Esophagus squamous epithelium (tissue), 5 donors: ENCODE measurements at places on chromosomes 12 and 14.

DNA sequence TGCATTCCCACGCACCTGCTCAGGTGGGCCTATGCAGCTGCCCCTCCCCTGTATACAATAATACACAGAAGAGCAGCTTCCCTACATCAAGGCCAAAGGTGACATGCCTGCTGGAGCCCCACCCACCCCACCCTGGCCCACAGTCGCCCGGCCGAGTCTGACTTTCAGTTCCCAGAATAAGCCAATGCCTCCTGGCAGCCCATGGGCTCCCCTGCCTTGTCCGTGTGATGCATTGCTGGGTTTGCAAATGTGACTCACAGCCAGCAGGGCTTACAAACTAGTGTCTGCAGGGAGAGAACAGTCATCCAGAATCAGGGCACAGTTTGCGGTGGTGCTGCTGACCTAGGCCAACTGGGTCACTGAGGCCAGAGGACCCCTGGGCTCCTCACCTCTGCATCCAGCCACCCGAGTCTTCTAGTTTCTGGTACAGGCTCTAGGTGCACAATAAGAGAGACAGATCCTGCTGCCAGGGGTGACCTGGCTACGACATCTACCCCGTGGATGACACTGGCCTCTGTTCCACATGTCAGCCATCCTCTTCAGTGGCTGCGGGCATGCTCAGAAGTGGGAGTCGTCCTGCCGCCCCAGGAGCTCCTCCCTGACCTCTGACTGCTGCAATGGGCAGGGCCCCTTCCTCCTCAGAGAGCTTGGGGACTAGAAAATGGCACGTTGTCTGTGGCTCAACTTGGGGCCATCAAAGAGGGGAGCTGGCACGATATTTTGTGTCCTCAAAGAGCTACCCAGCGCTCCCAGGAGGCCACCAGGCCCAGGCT lies 84.5 kb downstream of the CHGA start:
- DNase-seq: no peak

DNA sequence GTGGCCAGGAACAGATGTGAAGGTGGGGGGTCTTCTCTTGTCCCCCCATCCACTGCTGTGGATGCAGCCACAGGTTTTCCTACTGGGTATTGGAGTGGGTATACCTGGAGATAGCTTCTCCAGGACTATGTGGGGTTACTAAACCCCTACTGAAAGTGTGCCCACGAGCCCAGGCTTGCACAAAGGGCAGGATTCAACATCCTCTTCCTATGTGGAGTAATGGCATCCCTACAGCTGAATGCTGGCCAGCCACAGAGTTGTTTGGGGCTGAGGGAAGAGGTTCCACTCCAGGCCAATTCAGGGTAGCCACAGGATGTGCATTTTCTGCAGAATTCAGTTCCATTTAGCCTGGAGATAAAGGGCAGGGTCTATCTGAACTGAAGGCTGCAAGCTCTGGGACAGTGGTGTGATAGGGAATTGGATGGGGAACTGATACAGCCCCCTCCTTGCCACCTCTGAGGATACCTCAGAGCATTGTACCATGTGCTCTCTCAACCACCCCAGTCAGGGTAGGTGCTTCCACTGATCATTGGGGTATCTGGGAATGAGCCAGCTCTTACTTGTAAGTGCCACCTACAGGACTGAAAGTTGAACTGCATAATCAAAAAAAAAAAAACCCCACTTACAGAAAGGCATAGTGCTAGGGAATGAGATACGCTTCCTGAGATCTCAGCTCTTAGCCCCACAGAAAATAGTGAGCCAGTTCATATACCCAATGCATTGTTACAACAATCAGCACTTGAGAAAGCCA lies 187.1 kb downstream of the KITLG start:
- no peak for DNase-seq

DNA sequence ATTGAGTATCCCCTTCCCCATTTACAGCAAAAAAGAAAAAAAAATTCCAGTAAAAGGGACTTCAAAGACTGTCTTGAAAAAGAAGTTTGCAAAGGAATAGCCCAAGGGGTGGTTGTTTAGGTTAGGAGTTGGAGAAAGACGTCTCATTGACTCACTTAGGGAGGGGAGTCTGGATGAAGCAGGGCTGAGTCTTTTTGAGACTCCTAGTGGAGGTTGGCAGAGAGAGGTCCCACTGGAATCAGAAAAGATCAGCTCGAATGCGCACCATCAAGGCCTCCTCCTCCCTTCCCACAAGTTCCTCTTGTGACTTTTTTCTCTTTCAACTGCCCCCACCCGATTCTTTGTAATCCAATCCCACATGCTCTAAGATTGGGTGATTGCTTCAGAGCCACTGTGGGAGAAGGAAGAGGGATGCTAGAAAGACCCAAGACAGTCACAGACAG lies 1.9 kb downstream of the ARHGEF40 start:
- DNase-seq: no peak

DNA sequence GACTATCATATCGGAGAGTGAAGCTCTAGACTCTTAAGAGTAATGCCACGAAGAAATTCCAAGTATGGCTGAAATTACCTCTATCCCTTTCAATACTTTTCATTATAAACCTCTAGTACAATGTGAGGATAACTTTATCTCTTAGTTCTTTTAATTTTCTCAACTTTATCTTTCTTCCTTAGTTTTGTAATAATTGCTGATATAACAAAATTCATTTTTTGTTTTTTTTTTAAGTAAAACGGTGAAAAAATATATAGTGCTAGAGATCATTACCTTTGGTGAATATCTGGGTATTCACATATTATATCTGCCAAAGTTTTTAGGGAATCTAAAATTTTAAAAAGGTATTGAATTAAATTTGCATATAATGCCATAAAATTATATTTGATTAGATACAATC lies 19.5 kb upstream of the DNAAF2 start:
- DNase-seq: no peak

- DNase-seq: no peak
Measured at GRCh38 chr12:117485984-117486839, 124.8 kb upstream of the NOS1 start.

GRCh38 chr14:95365401-95365800 lies 45.7 kb upstream of the CLMN start:
- DNase-seq: no peak

DNA sequence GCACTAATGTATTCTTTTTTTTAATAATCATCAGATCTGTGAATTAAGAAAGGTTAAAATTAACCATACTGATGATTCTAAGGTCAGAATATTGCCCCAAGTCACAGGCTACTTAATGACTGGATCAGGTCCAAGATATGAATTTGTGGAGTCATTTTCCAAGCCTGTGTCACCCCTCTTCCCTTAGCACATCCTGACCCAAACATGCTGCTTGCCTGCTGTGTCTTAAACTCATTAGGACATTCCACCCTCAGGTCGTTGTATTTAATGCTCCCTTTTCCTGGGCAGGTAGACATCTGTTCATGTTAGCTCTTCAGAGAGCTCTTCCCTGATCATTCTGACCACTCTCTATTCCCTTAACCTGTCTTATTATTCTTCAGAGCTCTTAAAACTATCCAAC lies 463.5 kb upstream of the PDE3A start:
- no peak for DNase-seq

DNA sequence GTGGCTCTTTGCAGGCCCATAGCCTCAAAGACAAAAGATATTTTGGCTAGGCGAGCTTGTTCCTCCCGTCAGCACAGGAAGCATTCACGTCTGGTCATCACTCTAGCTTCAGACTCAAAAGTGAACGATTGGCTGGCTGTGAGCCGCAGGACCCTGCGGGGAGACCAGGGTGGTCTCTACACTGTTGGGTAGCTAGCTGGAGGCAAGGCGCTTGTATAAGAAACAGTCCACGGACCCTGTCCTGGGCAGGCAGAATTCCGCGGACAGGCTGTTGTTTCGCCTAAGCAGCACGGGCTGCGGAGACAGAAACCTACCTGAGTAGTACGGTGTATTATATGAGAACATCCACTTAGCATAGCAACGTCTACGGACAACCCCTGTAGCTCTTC lies 29.6 kb downstream of the WBP11 start:
- DNase-seq: no peak

DNA sequence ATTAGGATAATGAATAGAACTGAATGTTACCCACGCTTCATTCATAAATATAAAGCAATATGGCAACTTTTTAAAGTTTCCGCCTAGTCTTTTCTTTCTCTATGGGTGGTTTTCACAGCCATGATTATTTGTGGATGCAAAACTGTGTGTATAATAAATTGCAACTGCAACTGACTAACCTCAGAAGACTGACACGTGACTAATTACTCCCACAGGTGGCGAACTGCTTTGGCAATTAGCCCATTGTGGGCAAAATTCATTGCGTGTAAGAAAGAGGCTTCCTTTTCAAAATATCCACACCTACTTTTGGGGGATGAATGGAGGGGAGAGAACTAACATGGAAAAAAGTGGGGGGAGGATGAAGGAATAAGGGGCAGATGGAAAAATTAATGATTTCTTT lies 79.0 kb downstream of the SLC25A21 start:
- DNase-seq: no peak

DNA sequence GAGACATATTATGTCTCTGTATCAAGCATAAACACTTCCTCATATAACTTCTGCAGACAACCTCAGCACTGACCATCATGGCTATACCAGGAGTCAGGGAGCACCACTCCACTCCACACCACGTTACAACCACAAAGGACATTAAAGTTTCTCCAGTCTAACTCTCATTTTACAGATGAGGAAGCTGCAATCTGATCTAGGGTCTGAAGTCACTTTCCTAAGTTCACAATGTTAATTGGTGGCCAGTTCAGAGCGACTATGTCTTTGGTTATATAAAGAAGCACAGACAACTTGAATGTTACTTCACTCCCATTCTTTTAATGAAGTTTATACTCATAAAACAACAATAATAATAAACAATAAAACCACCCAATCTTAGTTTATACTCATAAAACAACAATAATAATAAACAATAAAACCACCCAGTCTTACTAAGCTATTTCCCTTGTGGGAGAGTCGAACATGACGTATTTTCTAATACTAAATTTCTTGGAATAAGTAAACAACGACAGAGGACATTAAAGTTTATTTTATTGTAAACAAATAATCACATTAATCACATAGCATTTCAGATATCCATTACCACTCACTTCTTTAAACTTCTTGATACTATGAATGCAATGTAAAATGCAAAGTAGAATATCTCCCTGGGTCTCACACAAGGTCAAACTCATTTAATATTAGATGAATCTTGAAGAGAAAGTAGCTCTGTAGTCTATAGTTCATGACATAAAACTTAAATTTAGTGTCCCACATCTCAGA lies 72.4 kb upstream of the SSTR1 start:
- no peak for DNase-seq

DNA sequence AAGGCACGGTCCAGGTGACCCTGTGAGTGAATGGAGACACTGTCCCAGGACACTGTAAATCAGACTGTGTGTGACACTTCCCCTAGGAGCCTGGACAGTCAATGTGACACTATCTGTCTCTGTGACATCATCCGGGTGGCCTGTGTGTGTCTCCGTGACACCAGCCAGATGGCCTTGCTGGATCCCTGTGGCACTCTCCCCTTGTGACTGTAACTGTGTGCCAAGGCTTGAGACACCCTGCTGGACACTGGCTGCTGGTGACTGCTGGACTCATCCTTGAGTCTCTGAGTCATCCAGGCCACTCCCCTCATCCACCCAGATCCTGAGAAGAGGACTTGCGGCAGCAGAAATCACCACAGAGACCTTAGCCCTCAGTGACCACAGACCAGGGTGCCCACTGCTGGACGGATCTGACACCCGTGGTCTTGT lies 51.6 kb downstream of the MVK start:
- DNase-seq: no peak

DNA sequence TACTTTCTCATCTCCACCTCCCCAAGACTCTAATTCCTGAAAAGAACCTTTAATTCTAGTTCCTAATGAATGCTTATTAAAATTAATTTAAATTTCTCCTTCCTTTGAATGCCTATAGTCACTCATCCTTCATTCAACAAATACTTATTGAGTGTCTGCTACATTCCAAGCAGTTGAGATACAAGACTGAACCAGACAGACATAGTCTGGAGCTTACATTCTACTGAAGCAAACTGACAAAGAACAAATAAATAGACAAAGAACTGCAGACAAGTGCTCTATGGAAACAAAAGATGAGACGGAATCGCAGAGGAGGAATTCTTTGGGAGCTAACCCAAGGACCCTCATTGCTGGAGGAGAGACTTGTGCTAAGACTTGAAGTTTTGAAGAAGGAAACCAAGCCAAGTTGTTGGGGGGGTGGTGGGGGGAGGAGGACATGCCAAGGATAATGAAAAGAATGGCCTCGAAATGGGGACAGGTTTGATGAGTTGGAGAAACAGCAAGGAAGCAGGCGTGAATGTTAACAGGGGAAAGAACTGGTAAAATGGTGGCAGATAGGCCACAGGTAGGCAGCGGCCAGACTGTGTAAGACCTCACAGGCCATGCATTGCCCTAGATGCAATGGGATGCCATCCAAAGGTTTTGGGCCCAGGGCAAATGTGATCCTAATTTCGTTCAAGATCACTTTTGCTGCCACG lies 9.7 kb upstream of the TDG start:
- DNase-seq: no peak

GRCh38 chr12:65657635-65658034 lies 166.6 kb upstream of the HMGA2 start:
- no peak for DNase-seq

GRCh38 chr12:6450091-6450868 lies 1.6 kb upstream of the TAPBPL start:
- no peak for DNase-seq

GRCh38 chr12:82529954-82530353 lies 156.8 kb upstream of the TMTC2 start:
- no peak for DNase-seq

DNA sequence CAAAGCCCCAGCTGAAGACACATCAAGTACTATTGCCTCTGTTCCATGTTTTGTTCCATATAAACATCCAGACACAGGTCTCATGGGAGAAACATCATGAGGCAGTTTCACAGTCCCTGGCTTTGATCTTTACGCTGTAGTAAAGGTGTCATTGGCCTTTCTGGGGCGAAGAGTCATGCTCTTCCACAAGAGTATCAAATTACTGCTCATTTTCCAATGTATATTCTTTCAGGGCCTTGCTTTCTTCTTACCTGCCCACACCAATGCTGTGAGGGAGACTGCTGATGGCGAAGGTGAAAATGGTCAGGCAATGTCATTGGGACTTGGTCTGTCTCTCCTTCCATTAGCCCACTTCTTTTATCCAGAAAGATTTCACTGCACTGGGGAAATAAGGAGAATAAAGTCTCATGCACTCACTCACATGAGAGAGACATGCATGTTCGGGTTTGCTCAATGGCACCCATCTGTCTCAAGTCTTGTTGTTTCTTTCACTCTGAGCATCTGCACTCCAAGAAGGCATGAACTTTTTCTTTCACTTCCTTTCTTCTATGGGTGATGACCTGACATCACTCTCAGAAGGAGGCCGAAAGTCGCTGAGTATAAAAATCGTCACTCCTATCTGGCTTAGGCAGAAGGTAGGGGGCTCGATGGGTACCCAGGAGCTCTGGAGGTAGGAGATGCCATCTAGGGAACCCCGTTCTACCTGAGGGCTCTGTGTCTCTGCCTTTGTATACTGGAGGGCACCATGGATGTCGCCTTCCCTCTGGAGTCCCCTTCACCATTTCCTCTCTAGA lies 1.3 kb upstream of the JDP2 start:
- no peak for DNase-seq

DNA sequence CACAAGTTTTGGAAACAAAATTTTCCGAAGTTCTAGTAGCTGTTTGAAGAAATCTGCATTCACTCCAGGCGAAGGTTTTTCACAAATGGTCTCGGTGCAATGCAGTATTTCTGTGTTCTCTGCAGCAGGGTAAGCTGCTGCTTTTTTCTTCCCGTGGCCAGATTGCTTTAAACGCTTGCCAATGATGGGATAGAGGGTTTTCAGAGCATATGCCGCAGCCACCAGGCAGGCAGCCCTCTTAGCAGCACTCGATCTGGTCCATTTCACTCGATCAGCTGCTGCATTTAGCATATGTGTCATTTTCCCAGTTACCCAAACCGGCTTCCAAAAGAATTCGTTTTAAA lies 315 bp downstream of the ABCD2 start:
- DNase-seq: no peak
